NCI-H187 treated with DMSO at 0.1 percent for 48 hours (cell line): ENCODE measurements at places on chromosomes 1 and 21.

DNA sequence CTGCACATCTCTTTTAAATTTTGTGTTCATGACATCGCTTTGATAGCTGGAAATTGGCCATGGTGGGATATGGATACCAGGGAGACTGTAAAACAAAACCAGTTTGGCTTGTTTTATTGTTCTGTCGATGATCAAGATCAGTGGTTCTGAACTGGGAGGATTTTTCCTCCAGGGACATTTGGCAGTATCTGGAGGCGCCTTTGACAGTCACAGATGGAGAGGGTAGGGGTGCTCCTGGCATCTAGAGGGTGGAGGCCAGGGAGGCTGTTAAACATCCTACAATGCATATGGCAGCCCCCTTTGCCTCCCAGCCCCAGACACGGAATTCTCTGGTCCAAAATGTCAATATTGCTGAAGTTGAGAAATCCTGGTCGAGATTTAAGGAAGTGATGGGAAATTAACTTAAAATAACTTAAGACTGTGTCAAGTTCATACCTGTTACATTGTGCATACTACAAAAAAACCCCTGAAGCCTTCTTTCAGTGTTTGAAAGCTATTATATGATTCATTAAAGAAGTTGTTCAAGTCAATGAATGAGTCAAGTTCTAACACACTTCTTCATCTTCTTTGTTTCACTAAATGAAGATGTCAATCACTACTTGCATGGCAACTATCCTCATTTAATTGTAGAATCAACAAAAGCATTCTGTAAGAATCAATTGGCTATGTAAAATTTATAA, 150.9 kb downstream of the KCNJ6 start:
- DNase-seq = no peak

- DNase-seq = no peak
These were observed 21.0 kb downstream of the VASH2 start for GRCh38 chr1:212971312-212971711.

GRCh38 chr1:236167154-236167553, 24.8 kb downstream of the GPR137B start:
- no peak for DNase-seq

DNA sequence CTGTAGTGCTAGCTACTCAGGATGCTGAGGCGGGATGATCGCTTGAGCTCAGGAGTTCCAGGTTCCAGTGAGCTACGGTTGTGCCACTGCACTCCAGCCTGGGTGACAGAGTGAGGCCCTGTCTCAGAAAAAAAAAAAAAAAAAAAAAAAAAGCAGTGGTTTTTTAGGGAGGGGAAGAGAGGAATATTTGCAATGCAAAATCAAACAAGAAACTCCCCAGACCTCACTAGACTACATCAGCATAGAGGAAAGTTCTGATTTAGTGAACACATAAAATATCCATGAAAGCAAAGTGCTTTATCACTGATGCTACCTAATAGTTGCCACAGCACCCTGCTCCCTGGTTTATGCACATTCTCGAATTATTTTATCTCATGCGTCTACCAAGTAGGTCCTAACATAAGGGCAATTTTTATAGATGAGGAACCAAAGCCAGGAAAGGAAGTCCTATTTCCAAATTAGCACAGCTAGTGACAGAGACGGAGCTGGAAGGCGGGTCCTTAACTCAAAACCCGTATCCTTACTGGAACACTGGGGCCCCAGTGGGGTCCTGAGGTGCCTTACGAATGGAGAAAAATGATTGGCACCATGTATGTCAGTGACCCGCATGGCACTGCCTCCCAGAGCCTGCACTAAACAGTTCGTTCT, 50.7 kb upstream of the GPR157 start:
- DNase-seq = no peak

GRCh38 chr21:45166931-45167330, 92.6 kb downstream of the ADARB1 start:
- no peak for DNase-seq

DNA sequence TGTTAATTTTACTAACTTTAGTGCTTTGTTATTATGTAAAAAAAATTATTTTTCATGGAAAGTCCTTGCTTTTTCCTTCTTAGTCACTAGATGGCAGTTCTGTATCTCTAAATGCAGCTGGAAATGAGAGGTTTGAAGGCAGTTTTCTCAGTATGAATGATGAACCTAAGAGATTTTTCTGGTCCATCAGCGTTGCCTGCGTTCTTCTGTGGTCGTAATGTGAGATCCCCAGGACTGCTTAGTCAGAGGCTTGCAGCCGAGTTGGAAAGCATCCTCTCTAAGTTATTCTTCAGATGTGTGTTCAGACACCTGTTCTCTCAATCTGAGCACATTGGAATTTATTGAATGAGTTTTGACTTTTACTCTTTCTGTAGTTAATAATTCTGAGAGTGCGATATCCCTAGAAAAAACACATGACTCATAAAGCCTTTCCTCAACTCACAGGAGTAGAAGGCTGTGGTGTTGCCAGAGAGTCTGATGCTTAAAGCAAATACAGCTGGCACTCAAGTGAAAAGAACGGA, 99.3 kb downstream of the FMN2 start:
- no peak for DNase-seq

GRCh38 chr1:58396150-58396549, 150.4 kb downstream of the OMA1 start:
- no peak for DNase-seq

GRCh38 chr1:80217377-80217986, 1211.0 kb upstream of the ADGRL4 start:
- DNase-seq = no peak

DNA sequence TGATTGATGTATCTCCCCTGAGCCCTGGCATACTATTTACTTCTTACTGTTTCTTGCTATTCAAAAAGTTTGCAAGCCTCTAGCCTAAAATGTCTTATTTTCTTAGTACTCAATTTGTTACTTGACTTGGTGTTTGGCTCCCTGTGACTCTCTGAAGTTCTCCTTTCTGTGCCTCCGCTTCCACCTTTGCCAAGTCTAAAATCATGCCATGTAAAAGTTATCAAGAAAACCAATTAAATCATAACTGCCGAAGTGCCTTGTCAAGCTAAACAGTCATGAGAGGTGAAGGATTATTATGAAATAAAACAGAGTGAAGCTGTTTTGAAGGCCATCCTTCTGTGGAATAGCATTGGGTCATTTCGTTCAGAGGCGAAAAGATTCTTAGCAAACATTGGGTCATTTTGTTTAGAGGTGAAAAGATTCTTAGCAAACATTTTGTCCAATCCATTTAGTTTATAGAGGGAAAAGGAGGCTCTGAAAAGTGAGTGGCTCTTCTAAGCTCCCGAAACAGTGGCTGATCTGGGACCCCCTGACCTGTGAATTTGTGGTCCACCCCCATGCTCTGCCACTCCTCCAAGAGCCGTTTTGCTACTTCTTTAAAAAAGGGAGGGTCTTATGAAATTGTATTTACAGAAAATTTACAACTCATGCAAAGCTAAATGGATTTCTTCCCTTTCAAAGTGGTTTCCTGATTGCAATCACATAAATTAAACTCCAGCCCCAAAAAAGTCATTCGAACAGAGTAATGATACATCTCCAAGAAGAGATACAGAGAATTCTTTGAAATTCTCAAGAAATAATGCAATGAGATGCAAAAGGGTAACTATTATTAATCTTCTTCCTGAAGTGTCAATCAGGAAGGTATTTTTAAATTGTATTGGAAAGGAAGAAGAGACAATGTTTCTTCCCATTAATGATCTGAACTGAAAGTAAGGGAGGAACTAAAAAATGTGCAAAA, 141.4 kb downstream of the RUNX1 start:
- no peak for DNase-seq

DNA sequence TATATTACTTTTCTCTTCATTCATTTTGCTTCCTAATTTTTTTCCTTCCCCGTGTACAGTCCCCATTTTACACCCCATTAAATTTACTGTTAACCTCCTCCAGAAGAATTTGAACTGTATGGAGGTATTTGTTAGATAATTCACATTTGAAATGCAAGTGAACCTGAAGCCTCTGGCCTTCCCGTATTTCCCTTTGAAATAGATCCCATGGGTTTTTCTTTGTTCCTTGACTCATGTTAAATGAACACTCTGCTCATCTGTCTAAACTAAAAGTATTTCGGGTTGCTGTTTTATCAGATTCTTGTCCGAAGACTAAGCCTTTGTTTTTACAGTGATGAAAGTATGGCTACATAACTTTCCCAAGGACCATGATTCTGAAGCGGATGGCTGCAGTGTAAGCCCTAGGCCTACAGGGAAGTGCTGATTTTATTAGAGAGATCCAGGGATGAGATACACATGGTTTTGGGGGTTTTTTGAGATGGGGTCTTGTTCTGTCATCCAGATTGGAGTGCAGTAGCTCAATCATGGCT, 187.9 kb downstream of the PATJ start:
- DNase-seq = no peak

GRCh38 chr1:58979086-58979485, 195.2 kb upstream of the JUN start:
- DNase-seq = no peak

DNA sequence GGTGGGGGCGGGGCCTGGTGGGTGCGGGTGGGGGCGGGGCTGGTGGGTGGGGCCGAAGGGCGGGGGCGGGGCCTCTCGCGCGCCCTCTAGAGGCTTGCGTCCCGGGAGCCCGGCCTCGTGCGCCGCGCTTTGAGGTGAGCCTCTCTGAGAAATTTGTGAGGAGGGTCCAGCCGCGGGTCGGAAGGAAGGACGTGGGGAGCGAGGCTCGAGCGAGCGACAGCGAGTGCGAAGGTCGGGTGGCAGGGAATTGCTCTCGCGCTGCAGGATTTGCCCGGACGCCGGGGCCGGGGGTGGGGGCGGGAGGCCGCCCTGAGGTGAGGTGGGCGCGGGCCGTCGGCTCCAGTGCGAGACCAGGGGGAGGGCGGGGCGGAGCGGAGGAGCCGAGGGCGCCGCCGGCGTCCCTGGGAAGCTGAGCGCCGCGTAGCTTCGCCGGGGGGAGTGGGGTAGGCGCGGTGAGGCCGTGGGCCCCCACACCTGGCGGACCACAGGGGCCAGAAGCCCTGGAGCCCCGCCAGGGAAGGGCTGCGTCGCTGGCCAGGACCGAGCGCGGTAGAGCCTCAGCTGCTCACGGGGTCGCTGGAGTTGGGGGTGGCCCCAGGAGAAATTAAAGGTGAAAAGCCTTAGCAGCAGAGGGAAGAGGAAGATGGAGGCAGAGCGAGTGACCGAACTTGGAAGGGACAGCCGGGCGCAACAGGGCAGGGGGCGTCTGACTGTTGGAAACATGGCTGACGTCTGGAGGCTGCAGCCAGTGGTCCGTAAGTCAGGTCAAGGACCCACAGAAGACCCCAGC, 754 bp upstream of the LSS start:
- DNase-seq = no peak
